Common myeloid progenitor, CD34-positive (primary cell): ENCODE measurements at places on chromosomes 5 and 9.

DNA sequence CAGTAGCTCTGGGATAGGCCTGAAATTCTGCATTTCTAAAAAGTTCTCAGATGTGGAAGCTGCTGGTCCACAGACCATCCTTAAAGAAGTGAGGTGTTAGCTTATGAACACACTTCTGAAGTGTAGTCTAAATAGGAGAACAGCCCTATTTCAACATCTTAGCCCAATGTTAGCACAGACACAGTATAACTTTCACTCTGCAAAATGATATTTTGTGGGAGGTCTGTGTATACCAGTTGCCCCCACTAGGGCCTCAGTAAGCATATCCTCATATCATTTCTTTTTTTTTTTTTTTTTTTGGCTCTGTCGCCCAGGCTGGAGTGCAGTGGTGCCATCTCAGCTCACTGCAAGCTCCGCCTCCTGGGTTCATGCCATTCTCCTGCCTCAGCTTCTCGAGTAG, 7.5 kb upstream of the HABP4 start:
- DNase-seq, result peak; percentile 60

DNA sequence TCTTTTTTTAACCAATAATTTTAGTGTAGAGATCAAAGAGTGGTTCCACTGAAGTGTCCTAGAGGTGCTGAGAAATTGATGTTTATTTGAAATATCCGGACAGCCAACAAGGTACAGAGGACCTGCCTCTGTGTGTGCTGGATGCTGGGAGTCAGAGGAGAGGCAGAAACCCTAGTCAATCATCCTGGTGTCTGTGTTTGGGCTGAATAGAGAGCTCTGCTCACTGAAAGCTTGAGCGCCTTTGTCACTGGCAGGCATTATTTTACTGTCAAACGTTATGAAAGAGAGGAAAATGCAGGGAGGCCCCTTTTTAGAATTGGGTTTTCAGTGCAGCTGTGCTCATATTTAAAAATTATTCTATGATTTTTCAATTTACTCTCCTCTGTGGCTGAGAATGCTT, 480.3 kb upstream of the TYRP1 start:
- DNase-seq, result no peak

- DNase-seq, result no peak
These were observed 193.0 kb downstream of the RFX3 start for GRCh38 chr9:3332802-3333201.

DNA sequence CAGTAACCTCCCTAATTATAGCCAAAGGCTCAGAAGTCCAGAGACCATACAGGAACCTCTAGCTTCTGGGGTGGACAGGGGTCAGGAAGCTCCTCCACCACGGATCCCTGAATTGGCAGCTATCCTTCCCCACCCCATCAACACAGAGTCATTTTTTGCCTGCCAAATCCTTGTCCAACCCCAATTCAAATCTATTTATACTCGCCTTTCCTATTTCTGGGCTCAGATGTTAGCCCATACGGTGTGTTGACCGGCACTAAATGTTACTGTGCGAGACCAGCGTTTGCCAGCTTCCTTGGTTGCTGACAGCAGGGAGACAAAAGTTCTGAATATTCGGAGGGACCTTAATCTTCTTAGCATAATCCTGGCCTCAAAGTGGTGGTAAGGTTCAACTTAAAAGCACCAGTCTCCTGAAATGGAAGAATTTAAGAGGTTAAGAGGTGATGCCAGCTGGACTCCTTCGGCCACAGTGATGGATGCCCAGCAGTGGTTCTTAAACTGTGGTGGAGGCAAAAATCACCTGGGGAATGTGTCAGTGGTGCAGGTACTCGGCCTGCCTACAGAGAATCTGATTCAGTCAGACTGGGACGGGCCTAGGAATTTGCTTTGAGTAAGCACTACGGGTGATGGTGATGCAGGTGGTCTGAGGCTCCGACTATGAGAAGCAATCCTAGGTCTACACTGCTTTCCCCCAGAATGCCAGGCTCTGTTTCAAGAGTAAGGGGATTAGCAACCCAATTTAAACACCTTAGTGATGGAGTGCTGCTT, 204.8 kb upstream of the MEF2C start:
- no peak for DNase-seq

GRCh38 chr5:90169078-90169477, 240.5 kb downstream of the CETN3 start:
- DNase-seq, result no peak

- DNase-seq, result no peak
These were observed 615.0 kb downstream of the ZNF608 start for GRCh38 chr5:124131466-124131865.

GRCh38 chr9:130138791-130139190, 33.4 kb upstream of the NCS1 start:
- no peak for DNase-seq

DNA sequence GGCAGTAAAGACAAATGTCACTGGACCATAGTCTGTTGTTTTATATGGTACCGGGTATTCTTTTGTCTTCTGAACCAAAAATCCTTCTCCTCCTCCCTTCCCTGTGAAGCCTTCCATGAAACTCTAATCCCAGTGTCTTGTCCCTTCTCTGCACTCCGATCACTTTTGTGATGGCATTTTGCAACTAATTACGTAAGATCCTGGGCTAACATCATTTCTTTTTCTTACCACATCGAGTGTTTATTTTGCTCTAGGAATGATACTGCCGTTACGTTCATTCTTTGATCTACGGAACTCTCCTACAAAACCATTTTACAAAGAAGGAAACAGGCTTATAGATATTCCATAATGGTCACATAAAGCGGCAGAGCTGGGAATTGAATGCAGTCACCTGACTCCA, 33.7 kb downstream of the SNX18 start:
- no peak for DNase-seq

DNA sequence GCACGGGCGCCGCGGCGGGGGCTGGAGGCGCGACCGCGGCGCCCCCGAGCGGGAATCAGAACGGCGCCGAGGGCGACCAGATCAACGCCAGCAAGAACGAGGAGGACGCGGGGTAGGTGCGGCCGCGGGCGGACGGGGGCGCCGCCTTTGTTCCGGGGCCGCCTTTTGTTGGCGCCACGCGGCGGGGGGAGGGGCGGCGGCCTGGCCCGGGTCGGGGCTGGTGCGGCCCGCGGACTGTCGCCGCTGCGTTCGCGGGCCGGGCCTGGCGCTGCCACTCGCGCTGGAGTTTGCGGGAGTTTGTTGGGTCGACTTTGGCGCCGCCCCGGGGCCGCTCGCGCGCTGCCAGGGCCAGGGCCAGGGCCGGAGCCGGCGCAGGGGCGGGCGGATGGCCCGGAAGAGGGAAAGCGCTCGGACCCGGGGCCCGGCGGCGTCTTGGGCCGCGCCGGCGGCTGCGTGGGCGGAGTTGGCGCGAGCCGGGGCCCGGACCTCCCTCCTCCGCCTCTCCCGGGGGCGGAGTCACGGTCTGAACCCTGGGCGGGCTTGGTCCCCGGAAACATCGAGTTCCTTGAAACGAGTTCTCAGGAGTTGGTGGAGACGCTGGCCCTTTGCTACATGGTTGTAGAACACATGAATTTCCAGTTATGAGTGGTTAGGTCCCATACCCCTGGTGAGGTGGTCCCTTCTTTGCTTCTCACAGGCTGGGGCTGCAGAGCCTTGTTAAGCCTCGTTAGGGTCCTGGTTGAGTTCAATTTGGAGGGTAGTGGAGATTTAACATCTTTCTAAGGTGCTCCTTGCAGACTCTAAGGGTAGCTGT, 809 bp downstream of the HNRNPAB start:
- peak; percentile 53 for DNase-seq

DNA sequence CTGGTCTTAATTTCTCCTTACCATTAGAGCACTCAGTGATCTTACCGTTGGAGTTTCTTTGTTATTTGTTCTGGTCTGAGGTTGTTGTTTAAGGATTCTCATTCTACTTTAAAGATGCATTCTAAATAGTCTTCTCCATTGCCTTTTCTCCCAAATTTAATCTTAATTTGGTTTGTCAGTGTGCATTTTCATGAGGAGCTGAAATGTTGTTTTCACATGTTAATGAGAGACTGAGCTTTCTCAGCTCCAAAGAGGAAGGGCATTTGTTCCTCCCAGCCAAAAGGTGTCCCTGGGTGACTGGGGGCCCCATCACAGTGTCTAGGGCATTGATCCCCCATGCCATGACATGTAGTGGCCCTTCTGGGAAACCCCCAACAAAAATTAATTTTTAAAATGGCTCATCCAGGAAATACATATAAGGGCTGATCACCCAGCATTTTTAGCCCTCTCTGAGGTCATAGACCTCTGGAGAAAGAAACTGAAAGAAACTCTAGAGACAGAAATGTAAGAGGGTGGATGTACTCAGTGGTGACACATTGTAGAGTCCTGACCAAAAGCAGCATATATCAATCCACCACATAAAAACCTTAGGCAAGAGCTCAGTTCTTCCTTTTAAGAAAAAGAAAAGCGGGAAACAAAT, 240.4 kb upstream of the RAI14 start:
- DNase-seq, result no peak

DNA sequence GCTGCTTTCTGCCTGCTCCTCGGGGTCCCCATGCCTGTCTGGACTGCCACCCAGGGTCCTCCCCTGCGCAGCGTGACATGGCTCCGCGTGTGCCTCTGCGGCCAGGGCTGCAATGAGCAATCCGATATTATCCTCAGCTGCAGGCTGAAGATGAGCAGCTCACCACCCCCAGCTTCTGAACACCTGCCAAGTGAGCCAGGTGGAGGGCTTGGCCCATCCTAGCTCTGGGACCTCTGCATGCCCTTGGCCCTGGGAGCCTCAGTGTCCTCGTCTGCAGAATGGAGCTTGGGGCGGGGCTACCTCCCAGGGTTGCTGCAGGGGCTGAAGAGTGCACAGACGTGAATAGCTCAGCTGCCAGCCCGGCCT, 4.1 kb upstream of the MYMK start:
- no peak for DNase-seq
